NCI-H748 treated with DMSO at 0.1 percent for 48 hours (cell line): ENCODE measurements at places on chromosomes 16 and 17.

DNA sequence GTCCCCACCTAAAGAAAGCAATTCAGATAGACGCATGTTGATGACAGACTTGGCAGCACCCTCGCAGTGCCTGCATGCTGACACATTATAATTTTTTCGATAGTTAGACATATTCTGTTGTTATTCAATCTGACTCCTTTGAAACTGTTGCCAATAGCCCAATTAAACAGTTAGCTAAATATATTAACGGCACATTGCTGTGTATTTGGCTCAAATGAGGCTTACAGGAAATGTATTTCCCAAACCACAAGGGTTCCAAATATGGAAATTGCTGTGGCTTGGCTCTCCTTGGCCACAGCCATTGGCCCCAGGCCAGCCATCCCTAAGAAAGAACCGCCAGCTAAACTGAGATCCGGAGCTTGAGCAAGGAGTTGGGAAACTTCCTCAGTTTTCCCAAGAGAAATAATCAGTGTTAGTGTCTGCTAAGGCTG lies 31.1 kb downstream of the C16orf82 start:
- no peak for DNase-seq

DNA sequence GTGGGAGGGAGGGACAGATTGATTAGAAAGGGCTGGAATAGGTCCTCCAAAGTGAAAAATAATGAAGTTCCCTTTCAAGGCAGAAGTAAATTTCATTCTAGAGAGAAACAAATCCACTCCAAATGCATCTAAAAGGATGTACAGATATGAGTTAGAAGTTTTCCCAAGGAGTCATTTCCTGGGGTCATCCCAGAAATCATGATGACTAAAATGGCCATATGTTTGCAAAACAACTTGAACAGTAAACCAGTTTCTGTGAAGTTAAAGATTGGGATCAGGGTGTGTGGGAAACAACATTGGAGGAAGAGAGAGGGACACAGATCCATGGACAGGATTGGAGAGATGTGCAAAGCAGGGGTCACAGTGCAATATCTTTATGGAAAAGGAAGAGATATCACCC lies 32.5 kb upstream of the ARHGAP44 start:
- no peak for DNase-seq

DNA sequence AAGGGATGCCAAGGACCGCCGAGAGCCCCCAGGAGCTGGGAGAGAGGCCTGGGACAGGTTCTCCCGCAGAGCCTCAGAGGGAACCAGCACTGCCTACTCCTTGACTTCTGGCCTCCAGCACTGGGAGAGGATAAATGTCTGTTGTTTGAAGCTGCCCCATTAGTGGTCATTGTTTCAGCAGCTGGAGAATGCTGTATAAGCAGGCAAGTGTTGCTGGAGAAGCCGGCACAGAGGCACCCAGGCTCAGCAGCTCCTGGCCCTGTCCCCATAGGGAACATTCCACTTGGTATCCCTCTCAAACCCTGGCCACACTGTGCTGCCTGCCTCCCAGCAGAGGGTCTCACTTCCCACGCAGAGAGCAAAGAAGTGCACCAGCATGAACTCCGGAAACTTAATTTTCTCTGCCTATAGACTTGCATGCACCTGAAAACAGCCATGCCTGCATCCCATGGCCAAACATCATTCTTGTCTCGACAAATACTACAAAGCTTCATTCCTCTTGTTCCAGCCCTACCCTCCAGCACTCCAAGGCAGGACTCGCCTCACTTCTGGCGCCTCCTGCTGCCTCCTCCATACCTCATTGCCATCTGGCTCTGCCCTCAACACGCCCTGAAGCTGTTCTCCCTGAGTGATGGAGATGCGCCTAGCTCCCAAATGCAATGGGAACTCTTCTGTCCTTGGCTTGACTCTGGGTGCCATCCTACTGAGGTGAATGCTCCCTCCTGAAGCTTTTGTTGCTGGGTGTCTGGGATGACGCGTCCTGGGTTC lies 88.1 kb downstream of the DNAH17 start:
- DNase-seq: no peak

- no peak for DNase-seq
These were observed 211.2 kb downstream of the PARN start for GRCh38 chr16:14418795-14419225.

- no peak for DNase-seq
These were observed 197.2 kb downstream of the FOXL1 start for GRCh38 chr16:86775511-86775921.

GRCh38 chr16:82133798-82134197 lies 36.2 kb downstream of the MPHOSPH6 start:
- no peak for DNase-seq

- DNase-seq: no peak
These were observed 66.3 kb downstream of the BPTF start for GRCh38 chr17:67891481-67892119.

DNA sequence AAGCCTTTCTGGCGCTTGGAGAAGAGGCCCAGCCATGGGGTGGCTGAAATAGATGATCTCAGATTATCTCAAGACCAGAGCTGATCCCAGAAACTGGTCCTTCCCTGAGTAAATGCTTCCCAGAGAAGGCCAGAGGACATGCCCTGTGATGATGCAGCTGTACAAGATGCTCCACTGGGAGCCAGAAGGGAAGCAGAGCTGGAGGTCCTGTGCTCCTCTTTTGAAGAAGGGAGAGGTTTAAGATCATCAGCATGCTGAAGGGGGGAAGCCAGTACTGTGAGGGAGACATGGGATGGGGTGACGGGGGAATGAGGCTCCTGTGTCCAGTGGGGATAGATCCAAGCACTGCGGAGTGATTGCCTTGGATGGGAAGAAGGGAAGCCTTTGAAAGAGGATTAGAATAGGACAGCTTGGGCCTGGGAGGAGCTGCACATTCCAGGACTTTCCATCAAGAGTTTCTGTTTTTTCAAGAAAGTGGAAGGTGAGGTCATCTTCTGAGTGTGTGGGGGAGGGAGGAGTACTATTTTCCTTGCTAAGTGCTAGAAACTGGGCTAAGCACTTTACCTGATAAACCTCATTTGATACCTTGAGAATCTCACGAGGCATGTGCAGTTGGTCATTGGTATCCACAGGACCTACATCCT lies 16.4 kb upstream of the ALOX15B start:
- DNase-seq: no peak
